ENCODE measurements at places on chromosomes 1 and 21.

DNA sequence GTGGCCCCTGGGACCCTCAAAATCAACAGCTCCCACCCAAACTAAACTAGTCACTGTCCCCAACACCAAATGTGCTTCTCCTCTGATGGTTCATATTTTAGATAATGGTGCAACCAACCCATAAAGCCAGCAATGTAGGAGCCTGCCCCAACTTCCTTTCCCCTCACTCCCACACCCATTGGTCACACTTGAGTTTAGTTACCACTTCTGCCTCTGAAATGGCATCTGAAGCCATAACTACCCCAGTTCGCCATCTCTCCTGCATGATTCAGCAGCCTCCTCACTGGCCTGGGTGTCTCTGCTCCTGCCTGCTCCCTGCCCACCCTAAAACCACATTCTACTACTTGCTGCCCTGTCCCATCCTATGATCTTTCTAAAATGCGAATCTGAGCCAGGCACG is 3.4 kb upstream of the CDCP2 start:
- DNase-seq, result no peak

GRCh38 chr1:42148166-42148565 is 5.0 kb upstream of the GUCA2B start:
- DNase-seq, result no peak

DNA sequence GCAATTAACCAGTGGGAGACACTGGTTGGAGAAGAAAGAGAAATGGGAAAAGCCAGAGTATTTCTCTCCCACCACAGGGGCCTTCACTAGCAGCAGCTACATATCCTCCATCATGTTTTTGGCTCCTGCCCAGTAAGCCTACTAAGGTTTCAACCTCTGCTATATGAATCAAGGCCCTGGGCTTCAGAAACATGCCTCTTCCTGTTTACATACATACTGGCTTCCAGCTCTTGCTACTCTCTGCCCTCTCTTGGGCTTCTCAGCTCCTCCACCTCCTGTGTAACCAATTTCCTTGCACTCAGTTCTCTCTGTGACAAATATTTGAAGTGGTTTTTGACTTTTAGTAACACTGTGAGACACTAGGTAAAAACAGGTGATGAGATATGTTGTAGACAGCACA is 80.8 kb downstream of the LRRC7 start:
- DNase-seq, result no peak

DNA sequence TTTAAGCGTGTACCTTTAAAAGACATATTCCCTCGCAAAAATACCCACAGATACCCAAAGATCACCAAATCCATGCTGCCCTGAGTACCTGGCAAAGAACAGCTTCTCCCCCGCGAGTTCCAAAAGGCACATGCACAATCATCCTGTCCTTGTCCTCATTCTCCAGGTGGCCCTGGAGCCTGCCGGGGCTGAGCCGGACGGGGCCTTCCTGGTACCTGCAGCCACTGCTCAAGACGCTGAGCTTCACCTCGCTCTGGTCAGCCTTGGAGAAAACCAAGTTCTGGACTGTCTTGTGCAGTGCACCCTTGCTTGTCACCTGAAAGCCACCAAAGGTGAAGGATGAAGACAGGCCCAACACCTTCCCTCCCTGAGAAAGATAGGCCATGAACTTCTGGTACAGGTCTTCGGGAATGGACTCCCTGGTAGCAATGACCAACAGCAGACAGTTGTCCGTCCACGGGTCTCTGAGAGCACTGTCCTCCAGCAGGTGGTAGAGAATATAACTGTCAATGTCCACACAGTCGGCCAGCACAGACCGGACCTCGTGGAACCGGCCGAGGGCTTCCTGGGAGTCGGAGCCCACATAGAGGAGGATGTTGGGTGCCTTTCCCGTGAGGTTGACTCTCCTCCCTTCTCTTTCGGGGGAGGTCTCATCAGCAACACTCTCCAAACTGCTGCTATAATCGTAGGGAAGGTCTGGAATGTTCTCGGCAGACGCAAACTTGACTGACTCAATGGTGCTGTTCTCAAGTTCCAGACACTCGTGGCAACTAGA is 29.9 kb downstream of the HLCS start:
- no peak for DNase-seq

GRCh38 chr1:19384113-19384512 is 72.0 kb downstream of the SLC66A1 start:
- DNase-seq, result no peak

DNA sequence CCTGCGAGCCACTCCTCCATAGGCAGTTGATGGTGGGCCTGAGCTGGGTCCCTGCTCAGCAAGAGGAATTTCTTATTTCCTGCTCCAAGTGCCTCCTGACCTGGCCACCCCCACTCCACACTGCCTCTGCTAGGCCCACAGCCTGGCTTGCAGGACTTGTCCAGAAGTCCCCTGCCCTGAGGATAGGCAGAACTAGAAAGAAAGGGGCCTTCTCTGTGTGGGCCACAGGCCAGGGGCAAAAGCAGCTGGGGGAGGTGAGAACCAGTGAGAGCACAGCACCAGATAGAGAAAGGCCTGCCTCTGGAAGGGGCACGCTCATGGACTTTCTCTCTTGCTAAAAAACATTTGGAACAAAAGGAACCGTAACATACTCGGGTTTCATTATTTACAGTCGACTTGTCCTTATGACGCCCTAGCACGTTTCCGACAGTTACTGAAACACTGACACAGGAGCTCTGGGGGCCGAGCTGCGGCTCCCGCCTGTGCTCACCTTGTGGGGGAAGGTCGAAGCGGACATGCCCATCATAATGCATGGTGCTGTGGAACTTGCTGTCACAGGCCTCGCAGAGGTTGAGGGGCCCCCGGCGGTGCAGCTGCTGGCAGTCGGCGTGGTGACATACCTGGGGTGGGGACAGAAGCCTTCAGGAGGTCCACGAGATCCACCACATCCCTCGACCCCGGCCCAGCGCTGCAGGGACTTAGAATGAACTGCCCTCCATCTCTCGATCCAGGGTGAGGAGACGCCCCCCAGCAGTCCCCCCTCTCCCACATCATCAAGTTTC is 11.3 kb upstream of the TNFRSF25 start:
- no peak for DNase-seq

DNA sequence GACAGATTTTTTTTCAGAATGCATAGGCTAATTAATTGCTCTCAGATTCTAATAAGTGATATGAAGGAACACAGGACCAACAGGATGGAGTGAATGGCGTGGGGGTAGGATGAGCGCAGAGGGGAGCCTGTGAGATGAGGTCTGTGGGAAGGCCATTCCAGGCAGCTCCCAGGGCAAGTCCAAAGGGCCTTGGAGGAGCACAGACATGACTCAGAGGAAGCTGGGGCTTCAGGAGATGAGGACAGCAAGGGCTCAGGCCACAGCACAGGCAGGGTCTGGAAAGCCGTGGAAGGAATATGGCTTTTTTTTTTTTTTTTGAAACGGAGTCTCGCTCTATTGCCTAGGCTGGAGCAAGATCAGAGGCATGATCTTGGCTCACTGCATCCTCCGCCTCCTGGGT is 35.1 kb downstream of the FMN2 start:
- DNase-seq, result no peak

DNA sequence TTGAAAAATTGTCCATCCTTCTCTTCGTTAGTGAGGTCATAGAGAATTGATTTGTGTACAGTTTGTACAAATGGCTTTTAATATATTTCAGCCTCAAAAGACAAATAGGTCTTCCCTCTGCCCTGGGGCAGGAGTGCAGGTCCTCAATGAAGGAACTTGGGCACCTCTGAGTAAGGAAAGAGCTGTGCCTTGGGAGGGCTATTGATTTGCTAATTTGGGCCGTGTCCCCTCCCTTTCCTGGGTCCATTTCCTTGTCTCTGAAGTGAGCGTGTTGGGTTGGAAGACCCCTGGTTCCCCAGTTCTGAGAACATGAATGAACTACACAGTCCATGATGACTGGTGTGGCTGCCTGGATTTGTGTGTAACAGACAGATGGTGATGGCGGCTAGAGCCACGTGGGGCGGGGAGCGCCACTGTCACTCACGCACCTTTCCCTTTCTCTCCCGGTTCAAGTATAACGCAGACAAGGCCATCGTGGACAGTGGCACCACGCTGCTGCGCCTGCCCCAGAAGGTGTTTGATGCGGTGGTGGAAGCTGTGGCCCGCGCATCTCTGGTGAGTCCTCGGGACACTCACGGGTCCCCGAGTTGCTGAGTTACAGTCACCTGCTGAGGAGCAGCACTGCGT is 71.0 kb upstream of the FAM3B start:
- no peak for DNase-seq

DNA sequence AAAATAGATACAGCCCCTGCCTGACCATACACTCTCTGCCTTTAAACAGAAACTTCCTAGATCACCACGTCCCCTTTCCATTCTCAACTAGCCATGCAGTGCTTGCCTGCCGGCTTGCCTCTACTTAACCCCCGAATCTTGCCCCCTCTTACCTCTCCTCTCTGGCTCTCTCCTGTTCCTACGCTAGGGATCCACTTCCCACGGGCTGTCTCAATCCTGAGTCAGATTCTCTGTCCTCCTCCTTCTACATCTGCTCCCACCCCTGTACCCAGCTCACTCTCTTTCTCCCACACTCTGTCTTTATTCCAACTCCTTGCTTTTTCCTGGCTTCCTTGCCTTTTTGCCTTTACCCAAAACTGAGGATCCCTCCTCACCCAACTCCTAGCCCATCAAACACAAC is 29.3 kb downstream of the ATF3 start:
- no peak for DNase-seq

DNA sequence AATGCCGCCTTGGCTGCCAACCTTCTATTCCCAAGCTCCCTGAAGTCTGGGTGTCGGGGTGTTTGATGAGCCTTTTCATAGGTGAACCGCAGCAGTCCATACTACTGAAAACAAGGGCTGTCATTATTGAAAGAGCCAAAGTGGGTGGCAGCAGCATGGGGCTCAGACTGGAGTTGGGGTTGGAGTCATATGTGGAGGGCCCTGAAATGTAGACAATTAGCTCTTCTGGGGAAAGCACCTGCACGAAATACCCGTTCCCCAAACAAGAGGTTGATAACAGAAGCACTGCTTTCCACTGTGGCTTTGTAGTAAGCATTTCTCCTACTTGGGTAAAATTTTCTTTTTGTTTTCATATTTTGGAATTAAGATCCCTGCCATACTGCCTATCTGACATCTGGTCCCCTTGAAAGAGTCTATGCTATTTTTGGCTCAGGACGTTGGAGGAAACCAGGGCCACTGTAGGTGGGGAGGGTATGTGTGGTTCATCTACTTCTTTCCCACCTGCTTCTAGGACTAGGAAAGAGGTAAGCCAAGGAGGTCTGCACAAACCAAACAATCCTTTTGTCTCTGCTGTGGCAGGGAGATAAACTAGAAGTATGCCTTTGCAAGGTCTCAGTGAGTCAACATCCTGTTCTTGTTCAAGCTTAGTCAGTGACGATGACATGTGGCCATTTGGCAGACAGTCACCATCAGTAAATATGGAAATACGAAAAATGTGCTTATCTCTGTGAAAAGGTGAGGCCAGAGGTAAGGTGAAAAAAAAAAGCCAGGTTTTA is 197.0 kb upstream of the UBE2U start:
- no peak for DNase-seq

DNA sequence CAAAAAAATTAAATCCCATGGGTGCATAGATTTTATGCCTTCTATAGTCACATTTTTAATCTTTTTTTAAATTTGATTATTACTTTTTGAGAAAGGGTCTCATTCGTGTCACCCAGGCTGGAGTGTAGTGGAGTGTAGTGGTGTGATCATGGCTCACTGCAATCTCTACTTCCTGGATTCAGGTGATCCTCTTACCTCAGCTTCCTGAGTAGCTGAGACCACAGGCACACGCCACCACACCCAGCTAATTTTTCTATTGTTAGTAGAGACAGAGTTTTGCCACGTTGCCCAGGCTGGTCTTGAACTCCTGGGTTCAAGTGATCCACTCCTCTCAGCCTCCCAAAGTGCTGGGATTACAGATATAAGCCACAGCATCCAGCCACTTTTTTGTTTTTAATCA is 10.4 kb downstream of the CBR3 start:
- no peak for DNase-seq

DNA sequence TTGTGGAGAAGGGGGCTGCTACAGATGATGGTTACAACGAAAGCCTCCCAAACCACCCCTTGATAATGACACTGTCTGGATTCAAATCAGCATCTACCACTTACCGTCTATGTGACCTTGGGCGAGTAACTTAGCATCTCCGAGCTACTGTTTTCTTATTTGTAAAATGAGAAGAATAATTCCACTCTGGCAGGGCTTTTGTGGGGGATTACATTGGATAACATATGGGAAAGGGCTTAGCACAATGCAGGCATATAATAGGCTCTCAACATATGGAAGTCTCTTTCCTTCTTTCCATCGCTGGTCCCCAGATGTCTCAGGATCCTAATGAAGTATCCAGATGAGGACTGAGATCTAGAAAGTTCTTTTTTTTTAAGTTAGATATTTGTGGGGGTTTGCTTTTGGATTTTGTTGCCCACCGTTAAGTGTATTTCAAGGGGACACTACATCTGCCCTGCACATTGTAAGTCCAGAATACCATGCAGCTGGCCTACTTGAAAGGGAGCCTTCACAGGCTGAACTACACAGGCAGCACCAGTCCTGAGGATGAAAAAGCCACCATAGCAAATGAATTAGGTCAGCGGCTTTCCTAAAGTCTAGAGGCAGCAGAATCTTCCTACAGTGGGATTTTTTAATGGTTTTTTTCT is 172.2 kb upstream of the IRF2BP2 start:
- DNase-seq, result no peak

DNA sequence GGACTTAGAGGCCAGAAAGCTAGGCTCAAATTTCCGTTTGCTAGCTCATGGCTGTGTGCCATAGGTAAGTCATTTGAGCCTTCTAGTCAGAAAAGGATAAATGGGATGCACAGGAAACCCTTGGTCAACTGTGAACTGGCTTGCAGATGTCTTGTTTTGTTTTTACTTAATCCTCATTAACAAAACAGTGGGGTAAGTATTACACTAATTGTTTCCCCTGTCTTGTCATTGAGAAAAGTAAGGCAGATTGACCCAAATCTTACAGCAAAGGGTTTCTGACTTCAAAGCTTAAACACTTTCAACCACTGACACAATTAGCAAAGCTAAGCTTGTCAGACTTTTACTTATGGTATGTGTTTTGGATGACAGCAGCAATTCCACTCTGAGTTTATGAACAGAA is 291.3 kb downstream of the NTNG1 start:
- DNase-seq, result no peak

DNA sequence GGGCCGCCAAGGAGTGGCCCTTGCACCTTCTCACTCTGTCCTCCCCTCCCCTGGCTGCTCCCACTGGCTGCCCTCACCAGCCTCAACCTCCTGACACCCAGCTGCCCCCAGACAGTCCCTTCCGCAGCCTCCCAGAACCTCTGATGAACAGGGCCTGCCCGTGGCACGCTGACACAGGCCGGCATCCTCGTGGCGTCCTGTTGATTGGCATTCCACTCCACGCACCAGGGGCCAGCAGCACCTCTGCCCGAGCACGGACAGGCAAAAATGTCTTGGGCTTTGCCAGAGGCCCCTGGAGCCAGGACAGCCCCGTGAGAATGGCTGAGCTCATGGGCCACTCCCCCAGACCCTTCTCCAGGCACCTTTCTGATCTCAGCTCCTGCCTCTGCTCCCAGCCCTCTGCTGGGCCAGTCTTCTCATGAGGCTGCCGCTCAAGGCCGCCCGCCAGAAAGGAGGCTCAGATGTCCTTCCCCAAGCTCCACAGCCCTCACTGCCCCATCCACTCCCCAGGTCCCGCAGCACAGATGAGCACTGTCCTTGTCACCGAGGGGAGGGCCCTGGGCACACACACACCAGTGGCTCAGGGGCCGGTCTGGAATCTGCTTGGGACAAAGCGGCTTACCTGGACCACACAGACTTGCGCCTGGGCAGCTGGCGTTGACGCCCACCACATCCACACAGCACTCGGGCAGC is 15.8 kb upstream of the RNF223 start:
- DNase-seq, result no peak

- no peak for DNase-seq
Measured at GRCh38 chr1:16204634-16205333, 7.7 kb downstream of the ARHGEF19 start.

GRCh38 chr1:205354259-205355074 is 2.3 kb downstream of the KLHDC8A start:
- peak; percentile 85 for DNase-seq
